Stimulated activated CD4-positive, alpha-beta T cell treated with anti-CD3 and anti-CD28 coated beads, Interleukin-1b, Interleukin-23, amount 100 ng/mL, for 48 hours (primary cell): ENCODE measurements at places on chromosomes 3 and 15.

DNA sequence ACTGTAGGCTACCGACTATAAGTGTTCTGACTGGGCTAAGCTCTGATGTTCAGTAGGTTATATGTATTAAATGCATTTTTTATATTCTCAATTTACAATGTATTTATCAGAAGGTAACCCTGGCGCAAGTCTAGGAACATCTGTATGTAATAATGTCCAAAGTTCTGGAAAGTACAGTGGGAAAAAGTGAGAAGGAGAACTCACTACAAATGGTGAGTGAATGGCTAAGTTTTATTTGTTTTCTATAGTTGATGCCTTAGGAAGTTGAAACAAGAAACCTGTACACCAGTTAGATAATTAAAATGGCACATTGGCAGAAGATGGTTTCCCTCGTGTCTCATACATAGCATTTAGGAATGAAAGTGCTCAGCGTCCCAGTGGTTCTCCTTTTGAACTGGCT lies 333.4 kb upstream of the THRB start:
- DNase-seq: no peak

GRCh38 chr3:141646760-141647561 lies 91.1 kb upstream of the RNF7 start:
- DNase-seq: no peak

GRCh38 chr3:194682189-194682693 lies 3.4 kb upstream of the FAM43A start:
- DNase-seq: no peak

- no peak for DNase-seq
Measured at GRCh38 chr15:84082739-84083138, 152.8 kb upstream of the GOLGA6L4 start.

DNA sequence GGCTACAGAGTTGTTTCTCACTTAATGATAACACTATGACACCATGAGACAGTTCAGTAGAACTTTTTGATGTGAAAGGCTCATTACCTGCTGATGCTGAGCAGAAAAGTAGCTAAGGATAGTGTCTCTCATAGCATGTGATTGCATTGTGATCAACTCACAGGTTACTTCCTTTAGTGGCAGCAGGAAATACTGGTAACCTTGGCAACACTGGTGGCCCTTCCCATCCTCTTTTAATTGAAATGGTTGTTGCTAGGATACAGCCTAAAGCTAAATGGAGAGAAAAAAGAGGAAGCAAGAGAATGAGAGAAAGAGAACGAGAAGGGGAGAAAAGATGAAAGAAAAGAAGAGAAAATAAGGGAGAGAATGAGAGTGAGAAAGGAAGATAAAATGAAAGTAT lies 204.7 kb upstream of the GAP43 start:
- DNase-seq: no peak
